Colonic mucosa (tissue), 4 donors: ENCODE measurements at places on chromosomes 12 and 14. TPM values are rescaled to one million over a fixed set of nuclear protein-coding genes. Genes with fewer than 3 reads are reported as not detected.

Gene ACOT6
- not detected for total RNA-seq

- no peak overlapping the region for H3K27ac ChIP-seq
- H3K36me3 ChIP-seq = no peaks in the 10 kb centered on the region
- H3K4me3 ChIP-seq = no peak overlapping the region
- DNase-seq = no peak
- no peaks in the 10 kb centered on the region for H3K4me1 ChIP-seq
- no peaks in the 10 kb centered on the region for H3K27me3 ChIP-seq
Measured at GRCh38 chr12:67446716-67447115, 177.6 kb downstream of the CAND1 start.

Gene DTX1
- total RNA-seq = 1.3 TPM

GRCh38 chr14:23381871-23382270 is 5.0 kb downstream of the CMTM5 start:
- H3K27me3 ChIP-seq = no peaks in the 10 kb centered on the region
- no peaks in the 10 kb centered on the region for H3K4me1 ChIP-seq
- H3K36me3 ChIP-seq = no peaks in the 10 kb centered on the region
- no peak overlapping the region for H3K27ac ChIP-seq
- DNase-seq = no peak
- H3K4me3 ChIP-seq = no peak overlapping the region

- H3K27me3 ChIP-seq = no peaks in the 10 kb centered on the region
- DNase-seq = peak; percentile 53
- H3K4me1 ChIP-seq = peaks cover 3% of the 10 kb centered on the region
- H3K36me3 ChIP-seq = no peaks in the 10 kb centered on the region
- peak overlapping the region; percentile 3 for H3K27ac ChIP-seq
- no peak overlapping the region for H3K4me3 ChIP-seq
Measured at GRCh38 chr12:104219908-104220404, 4.4 kb downstream of the TXNRD1 start.

- no peaks in the 10 kb centered on the region for H3K36me3 ChIP-seq
- H3K4me1 ChIP-seq = no peaks in the 10 kb centered on the region
- no peaks in the 10 kb centered on the region for H3K27me3 ChIP-seq
- no peak overlapping the region for H3K27ac ChIP-seq
Measured at GRCh38 chr14:71713016-71713415, 219.2 kb upstream of the RGS6 start.

DNA sequence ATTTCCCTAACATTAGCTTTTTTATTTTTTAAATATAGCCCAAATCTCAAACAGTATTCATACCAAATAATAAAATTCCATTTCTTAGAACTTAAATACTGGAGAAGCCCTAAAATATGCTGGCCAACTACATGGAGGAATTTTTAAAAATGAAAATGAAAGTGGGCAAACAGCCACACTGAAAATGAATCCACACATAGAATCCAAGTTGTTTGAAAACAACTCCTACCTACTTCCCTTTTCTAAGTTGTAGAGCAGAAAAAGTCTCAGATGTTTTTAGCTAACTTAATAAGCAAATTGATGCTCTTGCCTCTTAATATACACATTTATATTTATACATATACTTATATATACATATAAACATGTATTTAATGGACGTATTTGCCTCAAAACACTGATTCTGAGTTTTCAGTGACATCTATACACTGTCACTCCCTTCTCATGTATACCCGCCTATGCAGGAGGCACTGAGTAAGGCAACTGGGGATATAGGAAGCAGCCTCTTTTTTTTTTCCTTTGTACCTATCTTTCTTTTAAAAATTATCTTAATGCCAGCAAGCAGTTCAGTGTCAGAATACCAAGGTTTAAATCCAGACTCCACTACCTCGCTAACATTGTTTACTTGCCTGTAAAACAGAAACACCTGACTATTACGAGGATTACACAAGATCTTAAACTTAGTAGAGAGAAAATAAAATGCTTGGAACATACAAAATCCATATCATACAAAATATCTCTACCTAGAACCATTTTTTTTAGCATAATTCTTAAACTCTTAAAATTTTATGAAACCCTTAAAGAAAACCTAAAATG is 13.3 kb downstream of the DICER1 start:
- no peak for DNase-seq
- no peaks in the 10 kb centered on the region for H3K36me3 ChIP-seq
- peaks cover 11% of the 10 kb centered on the region for H3K4me1 ChIP-seq
- H3K27ac ChIP-seq = peak overlapping the region; percentile 76
- no peaks in the 10 kb centered on the region for H3K27me3 ChIP-seq

- H3K27ac ChIP-seq = no peak overlapping the region
- no peak for DNase-seq
- no peaks in the 10 kb centered on the region for H3K36me3 ChIP-seq
- no peak overlapping the region for H3K4me3 ChIP-seq
- H3K4me1 ChIP-seq = no peaks in the 10 kb centered on the region
Measured at GRCh38 chr12:7078163-7078562, 14.1 kb downstream of the C1R start.

Gene BDKRB2
- 23.3 TPM for total RNA-seq

DNA sequence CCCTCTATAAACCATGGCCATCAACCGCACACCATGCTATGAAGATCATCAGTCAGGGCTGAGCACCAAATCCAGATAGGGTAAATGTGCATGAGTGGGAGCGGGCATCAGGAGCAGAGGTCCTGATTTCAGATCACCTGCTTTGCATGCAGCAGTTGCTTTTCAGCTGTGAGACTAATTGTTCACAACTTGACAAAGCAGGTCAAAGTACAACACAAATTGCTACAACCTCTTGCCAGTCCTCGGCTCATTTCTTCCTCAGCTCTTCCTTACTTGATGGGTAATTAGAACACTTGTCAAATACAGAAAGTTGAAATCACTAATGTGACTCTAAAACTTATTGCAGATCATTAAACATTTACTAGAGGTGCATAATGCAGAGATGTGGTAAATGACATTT is 171.6 kb downstream of the PPM1H start:
- H3K36me3 ChIP-seq = no peaks in the 10 kb centered on the region
- DNase-seq = no peak
- no peaks in the 10 kb centered on the region for H3K27me3 ChIP-seq
- H3K27ac ChIP-seq = no peak overlapping the region
- H3K4me1 ChIP-seq = no peaks in the 10 kb centered on the region
- H3K4me3 ChIP-seq = no peak overlapping the region

- no peaks in the 10 kb centered on the region for H3K27me3 ChIP-seq
- DNase-seq = peak; percentile 61
- no peaks in the 10 kb centered on the region for H3K36me3 ChIP-seq
- peak overlapping the region; percentile 80 for H3K4me3 ChIP-seq
Measured at GRCh38 chr12:14774906-14775635, 28.2 kb downstream of the WBP11 start.

DNA sequence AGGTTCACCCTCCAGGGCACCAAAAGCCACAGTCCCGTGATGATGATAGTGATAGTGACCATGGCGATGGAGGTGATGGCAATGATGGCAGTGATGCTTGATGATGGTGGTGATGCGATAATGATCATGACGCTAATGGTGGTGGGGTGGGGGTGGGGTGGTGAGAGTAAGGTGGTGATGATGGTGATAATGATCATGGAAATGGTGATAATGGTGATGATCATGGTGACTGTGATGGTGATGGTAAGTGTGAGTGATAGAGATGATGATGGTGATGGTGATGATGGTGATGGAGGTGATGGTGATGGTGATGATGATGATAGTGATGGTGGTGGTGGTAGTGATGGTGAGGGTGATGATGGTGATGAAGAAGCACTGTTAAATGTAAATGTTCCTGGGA is 96.9 kb downstream of the SYNE3 start:
- H3K4me1 ChIP-seq = no peaks in the 10 kb centered on the region
- no peaks in the 10 kb centered on the region for H3K36me3 ChIP-seq
- no peak overlapping the region for H3K4me3 ChIP-seq
- no peak for DNase-seq
- no peak overlapping the region for H3K27ac ChIP-seq

GRCh38 chr14:92259613-92260357 is 63.2 kb upstream of the SLC24A4 start:
- no peak overlapping the region for H3K27ac ChIP-seq
- DNase-seq = no peak
- no peaks in the 10 kb centered on the region for H3K27me3 ChIP-seq
- H3K4me1 ChIP-seq = no peaks in the 10 kb centered on the region
- no peaks in the 10 kb centered on the region for H3K36me3 ChIP-seq

DNA sequence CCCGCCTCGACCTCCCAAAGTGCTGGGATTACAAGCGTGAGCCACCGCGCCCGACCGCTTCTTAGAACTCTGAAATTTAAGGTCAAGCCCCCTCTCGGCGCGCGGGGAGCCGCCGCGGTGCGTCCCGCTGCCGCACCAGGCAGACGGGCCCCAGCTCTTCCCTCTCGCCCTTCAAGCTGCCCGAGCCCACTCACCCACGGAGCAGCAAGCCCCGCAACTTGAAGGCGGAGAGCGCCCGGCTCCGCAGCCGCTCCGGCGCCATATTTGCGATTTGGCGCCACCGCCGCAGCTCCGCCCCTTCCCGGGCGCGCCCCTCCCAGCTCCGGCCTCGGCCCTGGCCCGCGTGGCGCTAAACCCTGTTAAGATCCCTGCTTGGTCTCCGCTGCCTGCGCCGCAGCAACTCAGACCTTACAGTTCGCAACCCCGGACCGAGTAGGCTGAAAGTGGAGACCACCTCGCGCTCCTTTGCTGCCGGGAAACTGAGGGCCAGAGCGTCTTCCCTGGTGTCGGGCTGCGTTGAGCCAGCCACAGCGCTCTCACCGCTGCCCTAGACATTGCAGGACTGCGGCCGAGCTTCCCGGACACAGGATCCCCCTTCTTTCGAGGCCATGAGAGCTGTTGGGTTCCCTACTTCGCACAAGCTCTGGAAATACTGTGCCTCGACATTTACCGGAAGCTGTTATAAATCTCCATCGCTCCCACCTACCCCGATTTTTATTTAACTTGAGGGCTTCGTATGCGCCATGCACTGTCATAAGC is at the start of gene POLE2:
POLE2 (minus strand) TSS at position 273 of the 759 bp plus-strand sequence; CDS start at position 262, 11 bp downstream.
- no peaks in the 10 kb centered on the region for H3K4me1 ChIP-seq
- no peaks in the 10 kb centered on the region for H3K36me3 ChIP-seq
- DNase-seq = peak; percentile 78

- no peak for DNase-seq
- no peak overlapping the region for H3K4me3 ChIP-seq
- no peaks in the 10 kb centered on the region for H3K36me3 ChIP-seq
Measured at GRCh38 chr14:75551021-75551420, 27.4 kb upstream of the FLVCR2 start.

GRCh38 chr12:81078469-81079196 is 754 bp downstream of the ACSS3 start:
- H3K4me3 ChIP-seq = peak overlapping the region; percentile 24
- H3K4me1 ChIP-seq = no peaks in the 10 kb centered on the region
- H3K27ac ChIP-seq = peak overlapping the region; percentile 37
- DNase-seq = no peak
- H3K27me3 ChIP-seq = no peaks in the 10 kb centered on the region
